ENCODE measurements at places on chromosomes 7 and 10.

DNA sequence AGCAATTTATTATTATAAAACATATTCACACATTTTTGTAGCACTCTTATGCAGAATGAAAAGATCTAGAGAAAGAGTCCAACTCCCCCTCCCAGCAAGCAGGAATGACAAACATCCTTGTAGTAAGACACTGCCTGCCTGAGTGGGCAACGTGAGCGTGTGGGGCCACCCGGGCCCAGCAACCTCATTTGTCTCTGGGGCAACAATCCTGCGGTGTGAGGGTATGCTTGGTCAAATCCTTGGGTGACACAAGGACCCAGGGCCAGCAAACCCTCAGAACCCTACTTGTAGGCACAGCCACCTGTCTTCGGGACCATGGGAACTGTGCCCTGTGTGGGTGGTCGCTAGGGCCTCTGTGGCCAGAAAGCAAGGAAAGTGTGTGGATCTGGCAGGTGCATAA, 10.7 kb downstream of the RHEB start:
- DNase-seq, result no peak

DNA sequence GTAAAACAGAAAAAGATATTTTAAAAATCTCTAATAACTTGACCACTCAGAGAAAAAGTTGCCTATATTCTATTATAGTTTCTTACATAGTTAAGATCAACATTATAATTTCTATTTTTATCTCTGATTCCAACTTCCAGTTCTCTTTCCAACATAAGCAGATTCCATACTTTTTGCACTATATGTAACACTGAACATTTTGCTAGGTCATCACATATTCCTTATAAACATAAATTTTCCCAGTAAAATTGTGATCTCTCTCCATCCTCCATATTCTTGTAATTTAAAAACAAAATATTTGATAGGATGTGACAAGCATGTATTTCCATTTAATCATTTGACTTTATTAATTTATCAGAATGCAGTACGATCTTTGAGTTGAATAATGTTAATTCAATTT, 170.4 kb upstream of the THSD7A start:
- DNase-seq, result no peak

- DNase-seq, result no peak
Observed at GRCh38 chr7:146889806-146890555, 773.4 kb downstream of the CNTNAP2 start.

DNA sequence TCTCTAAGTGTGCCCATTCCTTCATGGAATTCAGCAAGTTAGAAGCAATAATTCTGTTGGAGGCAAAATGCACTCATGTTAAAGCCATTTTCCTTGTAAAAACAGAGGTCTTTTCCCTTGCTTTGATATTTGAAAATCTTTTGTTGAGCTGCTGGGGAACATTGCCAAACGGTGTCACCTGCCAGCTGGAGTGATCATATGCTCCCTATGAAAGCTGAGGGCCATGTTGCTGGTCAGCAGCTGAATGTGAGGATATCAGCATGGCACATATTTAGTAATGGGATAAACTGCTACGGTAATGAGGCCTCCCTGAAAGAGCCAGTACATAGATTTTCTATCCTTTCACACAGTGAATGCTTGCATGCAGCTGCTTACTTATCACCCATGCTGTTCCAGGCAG, 224.3 kb downstream of the THSD7A start:
- no peak for DNase-seq

GRCh38 chr10:125592897-125593296, 90.1 kb downstream of the TEX36 start:
- DNase-seq, result no peak

GRCh38 chr10:86312701-86313270, 53.8 kb downstream of the GRID1 start:
- DNase-seq, result no peak

GRCh38 chr10:11773761-11774441, 31.7 kb downstream of the ECHDC3 start:
- no peak for DNase-seq

GRCh38 chr10:114821915-114822443, 399 bp downstream of the FHIP2A start:
- peak; percentile 2 for DNase-seq

DNA sequence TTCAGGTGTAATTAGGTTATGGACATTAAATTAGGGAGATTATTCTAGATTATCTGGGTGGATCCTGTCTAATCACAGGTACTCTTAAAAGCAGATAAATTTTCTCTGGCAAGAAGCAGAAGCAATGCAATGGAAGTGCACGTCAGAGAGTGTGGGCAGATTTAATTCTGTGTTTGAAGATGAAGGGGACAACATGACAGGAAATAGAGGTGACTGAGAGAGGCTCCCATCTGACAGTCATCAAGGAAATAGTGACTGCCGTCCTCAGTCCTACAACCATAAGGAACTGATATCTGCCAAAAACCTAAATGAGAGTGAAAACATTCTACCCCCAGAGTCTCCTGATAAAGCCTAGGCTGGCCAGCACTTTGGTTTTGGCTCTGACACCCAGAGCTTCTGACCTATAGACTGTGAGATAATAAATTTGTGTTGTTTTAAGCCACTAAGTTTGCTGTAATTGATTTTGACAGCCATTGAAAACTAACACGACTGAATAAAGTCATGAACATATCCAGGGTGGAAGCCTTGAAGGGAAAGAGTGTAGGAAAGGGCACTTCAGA, 30.5 kb upstream of the DDX50 start:
- no peak for DNase-seq

- DNase-seq, result no peak
Observed at GRCh38 chr7:159207393-159207792, 62.7 kb upstream of the VIPR2 start.
